ENCODE measurements at places on chromosomes 2 and 18. TPM values are rescaled to one million over a fixed set of nuclear protein-coding genes. Genes with fewer than 3 reads are reported as not detected.
A peak's percentile ranks its signal among the peaks of the same experiment; 100 is the strongest.

- DNase-seq, result no peak
- H3K4me1 ChIP-seq, result no peaks in the 10 kb centered on the region
- no peaks in the 10 kb centered on the region for H3K36me3 ChIP-seq
Observed at GRCh38 chr18:55557211-55557610, 30.8 kb downstream of the TCF4 start.

DNA sequence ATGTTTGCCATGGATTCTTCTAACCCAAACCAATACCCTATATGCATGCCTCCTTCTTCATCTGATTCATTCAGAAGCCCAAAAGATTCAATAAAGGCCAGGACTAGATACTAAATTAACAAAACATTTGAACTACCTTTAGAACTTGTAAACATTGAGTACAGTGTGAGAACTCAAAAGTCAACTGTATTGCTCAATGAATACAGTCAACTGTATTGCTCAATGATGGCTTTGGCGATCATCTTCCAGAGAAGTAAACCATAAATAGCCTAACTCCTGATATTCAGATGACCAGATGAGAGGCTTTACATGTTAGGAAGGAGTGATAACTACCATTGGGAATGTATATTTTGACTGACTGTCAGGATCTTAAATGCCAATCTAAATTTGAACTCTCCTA is 206.5 kb upstream of the ITGA4 start:
- no peak overlapping the region for H3K27ac ChIP-seq
- no peaks in the 10 kb centered on the region for H3K36me3 ChIP-seq
- no peaks in the 10 kb centered on the region for H3K4me1 ChIP-seq
- H3K27me3 ChIP-seq, result no peaks in the 10 kb centered on the region
- H3K4me3 ChIP-seq, result no peak overlapping the region

DNA sequence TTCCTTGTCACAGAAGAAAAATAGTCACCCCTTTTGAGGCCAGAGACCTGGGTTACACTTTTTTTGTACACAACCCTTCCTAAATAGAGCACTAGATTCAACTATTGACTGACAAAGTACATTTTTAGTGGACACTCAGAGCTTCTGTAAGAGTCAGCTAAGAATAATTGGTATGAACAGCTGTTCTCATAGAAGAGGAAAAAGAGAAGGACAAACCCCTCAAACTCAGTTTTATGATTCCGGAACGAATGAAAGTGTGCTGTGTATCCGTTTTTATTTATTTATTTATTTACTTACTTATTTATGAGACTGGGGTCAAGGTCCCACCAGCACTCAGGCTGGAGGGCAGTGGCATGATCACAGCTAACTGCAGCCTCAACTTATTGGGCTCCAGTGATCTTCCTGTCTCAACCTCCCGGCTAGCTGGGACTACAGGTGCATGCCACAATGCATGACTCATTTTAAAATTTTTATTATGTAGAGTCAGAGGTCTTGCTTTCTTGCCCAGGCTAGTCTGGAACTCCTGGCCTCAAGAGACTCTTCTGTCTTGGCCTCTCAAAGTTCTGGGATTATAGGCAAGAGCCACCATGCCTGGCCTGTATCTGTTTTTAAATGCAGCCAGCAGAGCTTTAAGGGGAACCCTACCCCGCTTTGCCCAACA is 36.0 kb upstream of the FZD5 start:
- DNase-seq, result no peak
- no peaks in the 10 kb centered on the region for H3K27me3 ChIP-seq
- peak overlapping the region; percentile 41 for H3K27ac ChIP-seq

DNA sequence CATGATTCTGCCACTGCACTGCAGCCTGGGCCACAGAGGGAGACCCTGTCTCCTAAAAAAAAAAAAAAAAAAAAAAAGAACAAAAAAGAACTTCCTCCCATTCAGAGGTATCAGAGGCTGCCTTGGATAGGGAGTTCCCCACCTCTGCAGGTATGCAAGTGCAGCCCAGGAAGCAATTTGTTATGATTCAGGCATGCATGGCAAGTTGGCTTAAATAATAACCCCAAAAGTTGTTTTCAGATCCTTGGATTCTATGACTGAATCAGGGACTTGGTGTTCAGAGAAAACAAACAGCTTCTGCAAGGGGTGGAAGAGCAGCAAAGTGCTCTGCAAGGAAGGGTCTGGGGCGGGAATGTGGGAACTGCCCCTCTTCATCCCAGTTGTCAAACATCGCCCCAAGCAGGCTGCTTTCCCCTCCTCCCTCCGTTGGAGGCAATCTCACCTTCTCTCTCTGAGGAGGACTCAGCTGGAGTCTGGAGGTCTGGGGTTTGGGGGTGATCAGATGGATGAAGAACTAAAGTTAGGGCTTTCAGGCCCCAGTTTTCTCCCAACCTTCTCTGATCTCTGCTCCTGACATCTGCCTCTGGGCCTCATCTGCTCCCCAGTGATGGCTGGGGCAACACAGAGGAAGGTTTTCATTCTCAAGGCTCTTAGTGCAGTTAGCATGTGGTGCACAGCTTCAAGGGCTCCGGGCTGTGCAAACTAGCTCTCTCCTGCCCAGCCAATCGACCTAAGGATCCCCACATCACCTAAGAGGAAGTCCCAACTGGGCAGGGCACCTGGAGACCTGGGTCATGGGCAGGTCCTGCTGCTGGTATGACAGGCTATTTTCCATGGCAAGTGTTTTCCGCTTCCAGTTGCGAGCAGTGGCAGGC is 3.5 kb upstream of the GDF7 start:
- no peak overlapping the region for H3K4me3 ChIP-seq
- peaks cover 11% of the 10 kb centered on the region for H3K4me1 ChIP-seq
- H3K27ac ChIP-seq, result no peak overlapping the region
- H3K36me3 ChIP-seq, result no peaks in the 10 kb centered on the region

GRCh38 chr2:21860907-21861306 is 737.1 kb downstream of the TDRD15 start:
- H3K36me3 ChIP-seq, result no peaks in the 10 kb centered on the region
- DNase-seq, result no peak

DNA sequence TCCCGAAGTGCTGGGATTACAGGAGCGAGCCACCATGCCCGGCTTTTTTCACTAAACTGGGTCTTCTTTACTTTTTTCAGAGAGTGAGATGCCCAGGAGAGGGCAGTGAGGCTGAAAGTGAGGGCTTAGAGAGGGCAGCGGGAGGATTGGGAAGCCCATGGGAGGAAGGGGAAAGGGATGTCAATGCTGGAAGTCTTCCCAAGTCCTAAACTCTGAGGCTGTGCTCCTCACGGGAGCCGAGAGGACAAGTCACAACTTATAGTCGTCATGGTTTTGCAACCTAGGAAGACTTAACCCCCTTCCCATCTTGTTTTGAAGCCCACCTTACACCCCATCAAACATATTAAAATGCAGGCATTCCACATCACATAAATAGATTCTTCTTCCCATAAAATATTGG is 15.1 kb upstream of the MEP1B start:
- H3K4me3 ChIP-seq, result no peak overlapping the region
- no peaks in the 10 kb centered on the region for H3K27me3 ChIP-seq
- no peaks in the 10 kb centered on the region for H3K4me1 ChIP-seq
- H3K27ac ChIP-seq, result no peak overlapping the region
- H3K36me3 ChIP-seq, result no peaks in the 10 kb centered on the region
- DNase-seq, result no peak

CRYBA2 gene
- not detected for total RNA-seq

DNA sequence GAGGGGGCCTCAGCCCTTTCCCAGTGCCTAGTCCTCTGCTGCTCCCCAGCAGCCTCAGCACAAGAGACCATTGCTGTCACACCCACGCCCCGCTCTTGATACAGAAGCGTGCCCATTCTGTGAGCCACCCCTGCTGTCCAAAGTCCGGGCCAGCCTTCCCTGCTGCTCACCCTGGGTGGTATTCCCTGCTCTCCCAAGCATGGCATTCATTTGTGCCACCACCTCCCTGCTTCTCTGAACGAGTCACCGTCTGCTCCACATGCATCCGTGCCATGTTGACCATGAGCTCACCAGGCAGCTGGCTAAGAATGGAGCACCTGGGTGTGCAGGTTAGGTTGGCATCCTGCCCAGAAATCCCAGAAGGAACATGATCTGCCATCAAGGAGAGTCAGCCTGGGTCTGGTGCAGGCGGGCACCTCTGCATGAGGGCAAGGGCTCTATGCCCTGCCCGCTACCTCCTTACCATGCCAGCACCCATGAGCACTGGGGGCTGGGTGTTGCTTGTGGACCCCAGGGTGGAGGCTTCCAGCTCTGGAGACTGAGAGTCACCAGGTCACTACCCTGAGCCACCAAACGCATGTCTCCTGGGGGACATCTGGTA is 63.0 kb downstream of the TWIST2 start:
- no peaks in the 10 kb centered on the region for H3K27me3 ChIP-seq
- H3K4me1 ChIP-seq, result no peaks in the 10 kb centered on the region
- H3K36me3 ChIP-seq, result no peaks in the 10 kb centered on the region
- no peak overlapping the region for H3K4me3 ChIP-seq
- H3K27ac ChIP-seq, result no peak overlapping the region
- DNase-seq, result no peak

- no peak for DNase-seq
- no peaks in the 10 kb centered on the region for H3K36me3 ChIP-seq
- no peak overlapping the region for H3K4me3 ChIP-seq
- no peaks in the 10 kb centered on the region for H3K4me1 ChIP-seq
- H3K27me3 ChIP-seq, result no peaks in the 10 kb centered on the region
Observed at GRCh38 chr2:28977176-28977875, 3.8 kb upstream of the TOGARAM2 start.

DNA sequence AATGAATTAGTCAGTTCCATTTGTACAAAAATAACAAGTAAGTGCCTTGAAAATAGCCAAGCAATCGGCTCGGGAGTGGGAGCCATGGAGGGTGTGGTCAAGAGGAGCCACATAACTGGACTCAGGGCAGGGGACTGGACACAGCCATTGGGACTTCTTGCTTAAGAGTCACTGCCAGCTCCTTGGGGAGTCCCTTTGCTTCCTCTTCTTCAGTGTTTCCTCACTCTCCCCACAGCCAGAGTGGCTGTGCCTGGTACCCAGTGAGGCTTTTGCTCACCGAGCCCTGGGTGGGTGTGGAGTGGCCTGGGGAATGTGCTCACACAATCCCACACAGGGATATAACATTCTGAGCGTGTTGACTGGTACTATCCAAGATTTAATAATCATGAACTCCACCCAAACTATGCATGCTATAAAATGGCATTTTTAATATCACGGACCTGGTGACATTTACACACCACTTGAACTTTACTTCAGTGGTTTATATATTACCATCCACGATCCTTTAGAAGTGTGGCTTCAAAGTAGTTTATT is 94.6 kb downstream of the PTGR3 start:
- no peak overlapping the region for H3K27ac ChIP-seq
- H3K36me3 ChIP-seq, result no peaks in the 10 kb centered on the region
- no peaks in the 10 kb centered on the region for H3K4me1 ChIP-seq
- DNase-seq, result no peak

- no peak overlapping the region for H3K4me3 ChIP-seq
- no peaks in the 10 kb centered on the region for H3K27me3 ChIP-seq
- H3K4me1 ChIP-seq, result no peaks in the 10 kb centered on the region
- H3K27ac ChIP-seq, result no peak overlapping the region
- H3K36me3 ChIP-seq, result peaks cover 15% of the 10 kb centered on the region
- DNase-seq, result no peak
Observed at GRCh38 chr2:46358713-46359112, 61.5 kb downstream of the EPAS1 start.

DNA sequence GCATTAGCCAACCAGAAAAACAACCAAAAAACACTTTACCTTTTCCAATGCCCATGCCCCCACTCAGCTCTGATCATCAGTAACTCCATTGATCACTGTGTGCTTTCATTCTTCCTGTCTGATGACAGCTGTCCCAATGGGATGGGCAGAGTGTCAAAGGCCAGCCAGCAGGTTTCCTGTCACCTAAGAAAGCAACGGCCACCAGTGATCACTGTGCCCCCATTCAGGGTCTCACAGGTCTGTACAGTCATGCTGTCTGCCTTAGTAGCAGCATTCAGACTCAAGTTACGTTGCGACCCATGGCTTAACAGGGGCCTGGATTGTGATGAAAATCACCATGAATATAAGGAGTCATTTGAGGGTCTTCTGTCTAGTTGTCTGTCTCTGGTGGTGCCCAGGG is 184.5 kb downstream of the MGAT5 start:
- H3K27me3 ChIP-seq, result no peaks in the 10 kb centered on the region
- no peaks in the 10 kb centered on the region for H3K4me1 ChIP-seq
- no peak overlapping the region for H3K4me3 ChIP-seq
- no peak for DNase-seq

DNA sequence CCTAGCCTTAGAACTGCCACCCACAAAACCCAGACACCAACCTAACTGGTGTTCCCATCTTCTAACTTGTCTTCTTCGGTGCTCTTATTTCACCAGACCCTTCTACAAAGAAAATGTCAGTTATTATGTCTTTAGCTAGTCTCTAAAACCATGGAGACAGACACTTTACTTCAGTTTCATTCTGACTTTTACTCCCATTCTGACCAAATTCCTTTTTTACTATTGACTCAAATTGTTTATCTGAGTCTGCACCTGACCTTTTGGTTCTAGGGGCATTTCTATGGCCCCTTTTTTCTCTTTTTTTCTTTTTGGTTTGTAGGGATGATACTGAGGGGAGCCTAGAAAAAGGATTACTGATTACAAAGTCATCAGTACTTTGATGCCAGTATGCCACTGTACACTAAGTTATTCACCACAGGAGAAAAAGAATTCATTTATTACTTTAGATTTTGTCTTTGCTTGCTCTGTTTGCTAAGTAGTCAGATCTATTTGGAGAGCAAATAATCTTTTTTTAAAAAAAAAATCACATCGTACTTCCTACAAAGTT is 6.8 kb upstream of the SLC1A4 start:
- H3K36me3 ChIP-seq, result no peaks in the 10 kb centered on the region
- H3K27me3 ChIP-seq, result no peaks in the 10 kb centered on the region
- DNase-seq, result no peak
- no peaks in the 10 kb centered on the region for H3K4me1 ChIP-seq
- H3K27ac ChIP-seq, result peak overlapping the region; percentile 62
- no peak overlapping the region for H3K4me3 ChIP-seq

DNA sequence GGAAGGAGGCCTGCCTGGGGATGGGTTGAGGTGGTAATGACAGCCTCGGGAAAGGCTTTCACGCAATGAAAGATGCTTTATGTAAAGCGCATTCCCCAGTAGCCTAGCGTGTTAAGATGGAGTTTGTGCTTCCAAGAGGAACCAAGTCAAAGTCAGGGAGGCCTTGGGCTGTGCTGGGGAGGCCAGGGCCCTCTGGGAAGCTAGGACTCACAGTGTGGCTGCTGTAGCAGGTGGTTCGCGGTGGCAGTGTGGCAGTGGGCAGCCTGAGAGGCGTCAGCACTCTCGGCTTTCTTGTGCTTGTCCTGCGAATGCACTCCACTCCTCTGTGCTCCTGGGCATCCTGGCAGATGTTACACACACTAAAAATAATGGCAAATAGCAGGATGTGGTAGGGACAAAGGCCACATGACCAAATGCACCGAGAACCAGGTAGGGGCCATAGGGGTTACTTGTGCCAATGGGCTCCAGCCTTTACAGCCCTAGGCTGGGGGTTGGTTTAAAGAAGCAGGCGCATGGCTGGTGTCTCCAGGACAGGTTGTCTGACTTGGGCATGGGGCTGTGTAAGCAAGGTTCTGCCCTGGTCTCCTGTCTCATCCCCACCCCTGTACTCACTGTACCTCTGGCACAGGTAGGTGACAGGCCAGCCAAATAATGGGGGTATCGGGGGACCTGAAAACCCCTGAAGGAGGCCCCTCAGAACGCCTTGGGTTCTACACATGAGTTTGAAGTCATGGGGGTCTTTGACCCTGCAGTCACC is 154.4 kb upstream of the TWIST2 start:
- H3K4me3 ChIP-seq, result no peak overlapping the region
- H3K27ac ChIP-seq, result no peak overlapping the region
- peaks cover 20% of the 10 kb centered on the region for H3K4me1 ChIP-seq

All from right lobe of liver (tissue), 6 donors.